ENCODE measurements at places on chromosomes 1 and 21.

GRCh38 chr1:22334860-22335550 is 116.6 kb upstream of the ZBTB40 start:
- no peak for DNase-seq

- DNase-seq = no peak
Observed at GRCh38 chr1:116324411-116324810, 48.6 kb upstream of the ATP1A1 start.

DNA sequence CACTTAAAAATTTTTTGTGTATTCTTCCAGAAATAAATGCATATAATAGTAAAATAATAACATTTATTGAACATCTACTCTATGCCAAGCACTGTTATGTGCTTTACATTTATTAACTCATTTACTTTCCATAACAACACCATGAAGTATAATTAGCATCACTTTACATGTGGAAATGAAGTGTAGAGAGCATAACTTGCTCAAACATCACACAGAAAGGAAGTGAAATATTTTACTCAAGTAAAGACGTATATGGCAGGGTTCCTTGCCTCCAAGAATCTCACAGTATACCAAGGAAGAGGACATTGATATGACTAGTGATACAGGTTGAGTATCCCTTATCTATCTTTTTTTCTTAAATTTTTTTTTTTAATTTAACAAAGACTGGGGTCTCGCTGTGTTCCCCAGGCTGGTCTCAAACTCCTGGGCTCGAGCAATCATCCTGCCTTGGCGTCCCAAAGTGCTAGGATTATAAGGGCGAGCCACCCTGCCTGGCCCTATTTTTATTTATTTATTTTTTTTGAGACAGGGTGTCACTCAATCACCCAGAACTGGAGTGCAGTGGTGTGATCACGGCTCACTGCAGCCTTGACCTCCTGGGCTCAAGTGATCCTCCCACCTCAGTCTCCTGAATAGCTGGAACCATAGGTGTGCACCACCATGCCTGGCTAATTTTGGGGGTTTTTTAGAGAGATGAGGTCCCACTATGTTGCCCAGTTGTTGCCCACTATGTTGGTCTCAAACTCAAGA is 7.7 kb upstream of the CLIC4 start:
- no peak for DNase-seq

DNA sequence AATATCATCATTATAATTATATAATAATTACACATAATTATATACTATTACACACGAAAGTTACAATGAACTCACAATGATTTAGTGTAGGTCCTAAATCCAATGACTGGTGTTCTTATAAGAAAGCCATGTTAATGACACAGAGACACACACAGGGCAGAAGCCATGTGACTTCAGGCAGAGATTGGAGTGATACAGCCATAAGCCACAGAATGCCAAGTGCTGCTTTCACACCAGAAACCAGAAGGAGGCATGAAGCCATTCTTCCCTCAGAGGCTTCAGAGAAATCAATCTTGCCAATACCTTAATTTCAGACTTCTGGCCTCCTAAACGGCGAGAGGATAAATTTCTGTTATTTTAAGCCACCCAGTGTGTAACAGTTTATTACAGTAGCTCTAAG is 147.4 kb upstream of the KRTAP19-8 start:
- DNase-seq = no peak

GRCh38 chr1:121458291-121459048 is 273.7 kb downstream of the SRGAP2C start:
- no peak for DNase-seq

GRCh38 chr1:85276978-85277639 is 677 bp upstream of the BCL10 start:
- DNase-seq = no peak

GRCh38 chr1:164561007-164561406 is 2.0 kb downstream of the PBX1 start:
- DNase-seq = no peak

Measured in stimulated activated CD4-positive, alpha-beta T cell treated with anti-CD3 and anti-CD28 coated beads, Interleukin-4, amount 100 ng/mL, for 4 hours (primary cell).